ENCODE measurements at places on chromosomes 6 and 20. TPM values are rescaled to one million over a fixed set of nuclear protein-coding genes. Genes with fewer than 3 reads are reported as not detected.

TTPAL gene
- polyA plus RNA-seq = 5.0 TPM

PERP gene
- polyA plus RNA-seq = 0.46 TPM

TCP11 gene
- polyA plus RNA-seq = not detected

SYTL3 gene
- 56.5 TPM for polyA plus RNA-seq

FOXF2 gene
- not detected for polyA plus RNA-seq

MRAP2 gene
- polyA plus RNA-seq = not detected

UQCC2 gene
- 37.4 TPM for polyA plus RNA-seq

PGK2 gene
- not detected for polyA plus RNA-seq

POLR1C gene
- polyA plus RNA-seq = 7.3 TPM

KHDC1 gene
- 7.4 TPM for polyA plus RNA-seq

NFATC2 gene
- 14.5 TPM for polyA plus RNA-seq

ACTL10 gene
- 7.0 TPM for polyA plus RNA-seq

CDH26 gene
- polyA plus RNA-seq = not detected

LGSN gene
- polyA plus RNA-seq = not detected

ADGRG6 gene
- 0.47 TPM for polyA plus RNA-seq

SLC26A8 gene
- polyA plus RNA-seq = not detected

DNA sequence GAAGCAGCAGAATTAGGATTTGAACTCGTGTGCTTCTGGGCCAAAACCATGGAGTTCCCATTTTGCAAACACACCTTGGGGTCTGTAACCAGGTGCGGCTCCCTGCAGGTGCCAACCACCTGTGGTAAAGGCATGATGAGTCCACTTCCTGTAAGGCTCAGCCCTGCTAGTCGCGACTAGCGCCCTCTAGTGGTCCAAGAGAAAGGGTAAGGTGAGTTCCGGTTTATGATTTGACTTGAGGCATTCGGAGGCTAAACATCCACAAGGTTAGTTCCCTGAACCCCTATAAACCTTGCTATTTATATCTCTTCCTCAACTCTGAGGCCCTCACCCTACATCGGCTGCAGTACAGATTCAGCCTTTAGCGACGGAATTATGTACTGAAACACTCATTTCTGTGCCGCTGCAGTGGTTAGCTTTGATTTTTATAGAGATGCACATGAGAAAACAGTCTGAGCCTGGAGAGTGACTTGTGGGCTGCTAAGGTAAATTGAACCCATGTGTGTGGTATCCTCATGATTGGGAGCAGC is 173.4 kb downstream of the PLCB1 start:
- peak overlapping the region; percentile 73 for H3K27ac ChIP-seq
- peaks cover 23% of the 10 kb centered on the region for H3K4me1 ChIP-seq
- DNase-seq = peak; percentile 70
- H3K36me3 ChIP-seq = no peaks in the 10 kb centered on the region

DNA sequence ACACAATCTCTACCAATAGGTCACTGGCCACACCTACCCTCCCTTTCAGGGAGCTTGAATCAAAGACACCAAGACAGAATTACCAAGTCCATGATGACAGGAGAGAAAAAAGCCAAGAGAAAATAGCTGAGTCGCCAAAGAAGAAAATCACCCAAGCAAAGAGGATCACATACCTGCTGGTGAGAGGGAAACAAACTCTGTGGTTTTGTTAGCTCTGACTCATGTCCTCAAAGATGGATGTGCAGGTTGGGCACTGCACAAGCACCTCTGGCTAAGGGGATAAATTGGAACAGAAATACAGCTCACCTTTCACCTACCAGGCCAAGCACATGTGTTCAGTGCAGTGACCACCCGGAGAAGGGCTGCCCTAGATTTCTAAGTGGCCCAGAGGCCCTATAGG is 114.8 kb downstream of the TFAP2A start:
- no peaks in the 10 kb centered on the region for H3K27me3 ChIP-seq
- no peak overlapping the region for H3K4me3 ChIP-seq
- no peaks in the 10 kb centered on the region for H3K4me1 ChIP-seq

GRCh38 chr20:37108676-37109075 is 12.9 kb upstream of the RBL1 start:
- no peak for DNase-seq
- H3K4me3 ChIP-seq = no peak overlapping the region
- H3K36me3 ChIP-seq = no peaks in the 10 kb centered on the region
- no peaks in the 10 kb centered on the region for H3K4me1 ChIP-seq
- H3K27ac ChIP-seq = no peak overlapping the region

- no peaks in the 10 kb centered on the region for H3K4me1 ChIP-seq
- no peaks in the 10 kb centered on the region for H3K27me3 ChIP-seq
- H3K4me3 ChIP-seq = no peak overlapping the region
- H3K36me3 ChIP-seq = no peaks in the 10 kb centered on the region
- H3K27ac ChIP-seq = no peak overlapping the region
These were observed 1371.5 kb downstream of the EPHA7 start for GRCh38 chr6:92047860-92048259.

- H3K36me3 ChIP-seq = no peaks in the 10 kb centered on the region
- H3K27ac ChIP-seq = no peak overlapping the region
- DNase-seq = no peak
- no peaks in the 10 kb centered on the region for H3K4me1 ChIP-seq
- H3K27me3 ChIP-seq = peaks cover 4% of the 10 kb centered on the region
- no peak overlapping the region for H3K4me3 ChIP-seq
These were observed 191.4 kb upstream of the FAM83B start for GRCh38 chr6:54655162-54655561.

DNA sequence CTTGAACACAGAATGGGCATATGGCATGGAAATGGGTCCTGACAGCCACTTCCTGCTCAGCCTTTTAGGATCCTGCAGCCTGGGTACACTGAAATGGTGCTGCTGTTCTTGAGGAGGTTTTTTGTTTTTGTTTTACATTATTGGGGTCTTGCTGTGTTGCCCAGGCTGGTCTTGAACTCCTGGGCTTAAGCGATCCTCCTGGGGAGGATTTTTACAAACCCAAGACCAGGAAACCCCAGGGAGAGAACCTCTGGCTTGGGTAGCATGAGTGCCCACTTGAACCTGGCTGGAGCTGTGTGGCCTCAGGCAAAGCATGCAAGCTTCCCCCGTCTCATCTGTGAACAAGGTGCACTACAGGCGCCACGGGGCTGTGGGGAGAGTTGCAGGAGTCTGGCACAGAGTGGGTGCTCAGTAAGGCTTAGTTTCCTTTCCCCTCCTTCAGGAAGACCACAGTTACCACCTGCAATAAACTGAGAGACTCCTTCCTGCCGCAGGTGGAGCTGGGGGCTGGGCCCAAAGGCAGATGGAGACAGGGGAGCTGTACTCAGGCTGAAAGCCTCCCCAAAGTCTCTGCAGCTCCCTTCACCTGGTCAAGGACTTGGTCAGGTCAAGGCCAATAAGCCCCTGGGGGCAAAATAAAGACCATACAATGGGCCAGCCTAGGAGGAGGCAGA is 1.8 kb downstream of the SLA2 start:
- H3K27me3 ChIP-seq = peaks cover 40% of the 10 kb centered on the region
- peak overlapping the region; percentile 100 for H3K27ac ChIP-seq
- peak overlapping the region; percentile 97 for H3K4me3 ChIP-seq
- peak; percentile 79 for DNase-seq
- peaks cover 14% of the 10 kb centered on the region for H3K36me3 ChIP-seq

DNA sequence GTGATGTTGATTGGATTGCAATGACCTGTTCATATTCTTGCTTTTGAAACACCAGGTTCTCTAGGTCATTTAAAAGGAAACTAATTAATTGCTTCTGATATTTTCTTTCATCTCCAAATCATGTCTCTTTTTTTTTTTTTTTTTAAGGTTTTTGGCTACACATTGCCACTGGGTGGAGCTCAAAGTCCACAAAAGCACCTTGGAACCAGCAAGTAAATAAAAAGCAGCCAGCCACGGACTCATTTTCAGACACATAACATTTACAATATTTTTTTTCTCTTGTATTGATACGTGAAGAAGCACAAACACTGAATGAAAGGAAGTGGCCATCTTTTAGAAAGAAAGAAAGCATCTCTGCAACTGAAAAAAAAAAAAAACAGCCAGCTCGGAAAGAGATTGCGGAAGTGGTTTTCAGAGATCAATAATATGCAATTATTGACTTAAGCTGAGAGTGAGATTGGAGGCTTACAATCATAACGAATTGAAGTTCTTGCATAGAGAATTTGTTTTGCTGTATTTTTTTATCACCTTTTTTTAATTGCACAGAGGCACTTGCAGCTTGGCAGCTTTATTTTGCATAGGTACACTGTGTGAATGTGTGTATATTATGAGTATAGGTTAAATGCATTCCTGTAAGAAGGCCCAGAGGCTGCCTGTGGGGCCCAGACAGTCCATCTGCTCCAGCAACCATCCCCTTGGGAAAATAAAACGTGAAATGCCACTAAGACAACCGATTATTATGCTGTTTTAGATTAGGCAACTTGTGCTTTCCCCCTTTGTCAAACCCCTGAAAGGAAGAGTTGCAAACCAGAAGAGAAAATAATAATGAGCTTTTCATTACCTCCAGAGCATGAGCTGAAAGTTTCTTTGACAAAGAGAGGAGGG is 28.2 kb downstream of the CGA start:
- H3K27ac ChIP-seq = no peak overlapping the region
- peak; percentile 3 for DNase-seq
- H3K36me3 ChIP-seq = no peaks in the 10 kb centered on the region
- peaks cover 5% of the 10 kb centered on the region for H3K27me3 ChIP-seq

GRCh38 chr6:88144637-88145297 is 21.4 kb downstream of the CNR1 start:
- H3K4me3 ChIP-seq = no peak overlapping the region
- DNase-seq = no peak
- no peaks in the 10 kb centered on the region for H3K27me3 ChIP-seq
- no peaks in the 10 kb centered on the region for H3K4me1 ChIP-seq

- peaks cover 3% of the 10 kb centered on the region for H3K36me3 ChIP-seq
- H3K27me3 ChIP-seq = peaks cover 20% of the 10 kb centered on the region
- DNase-seq = no peak
- peaks cover 28% of the 10 kb centered on the region for H3K4me1 ChIP-seq
- peak overlapping the region; percentile 91 for H3K4me3 ChIP-seq
These were observed 778 bp upstream of the LOC128125822 start for GRCh38 chr6:63571361-63572043.

- no peak overlapping the region for H3K27ac ChIP-seq
- H3K4me1 ChIP-seq = peaks cover 29% of the 10 kb centered on the region
- no peaks in the 10 kb centered on the region for H3K36me3 ChIP-seq
- H3K4me3 ChIP-seq = peak overlapping the region; percentile 84
- peaks cover 15% of the 10 kb centered on the region for H3K27me3 ChIP-seq
- no peak for DNase-seq
These were observed 103.8 kb upstream of the BEND6 start for GRCh38 chr6:56851074-56851473.

DNA sequence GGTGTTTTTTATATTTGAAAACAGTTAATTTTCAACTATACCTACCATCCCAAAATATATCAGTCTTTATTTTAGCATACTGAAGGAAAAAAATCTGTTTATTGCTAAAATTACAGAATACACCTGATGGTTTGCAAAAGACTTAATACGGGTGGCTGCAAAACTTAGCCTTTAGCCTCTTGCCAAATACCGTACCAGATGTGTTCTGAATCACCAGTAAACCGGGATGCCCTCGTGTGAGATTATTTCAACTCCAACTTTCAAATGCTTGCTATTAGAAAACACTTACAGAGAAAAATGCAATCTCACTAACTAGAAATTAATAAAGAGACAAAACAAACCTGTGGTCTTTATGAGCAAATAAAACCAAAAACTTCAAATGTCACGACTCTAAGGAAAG is 36.0 kb downstream of the REV3L start:
- no peaks in the 10 kb centered on the region for H3K27me3 ChIP-seq
- peaks cover 5% of the 10 kb centered on the region for H3K4me1 ChIP-seq
- H3K4me3 ChIP-seq = no peak overlapping the region
- no peak for DNase-seq
- no peak overlapping the region for H3K27ac ChIP-seq

- no peak overlapping the region for H3K4me3 ChIP-seq
- DNase-seq = no peak
- H3K36me3 ChIP-seq = peaks cover 26% of the 10 kb centered on the region
- H3K4me1 ChIP-seq = peaks cover 9% of the 10 kb centered on the region
- no peaks in the 10 kb centered on the region for H3K27me3 ChIP-seq
- no peak overlapping the region for H3K27ac ChIP-seq
These were observed 228.9 kb downstream of the RNGTT start for GRCh38 chr6:88734544-88734943.

DNA sequence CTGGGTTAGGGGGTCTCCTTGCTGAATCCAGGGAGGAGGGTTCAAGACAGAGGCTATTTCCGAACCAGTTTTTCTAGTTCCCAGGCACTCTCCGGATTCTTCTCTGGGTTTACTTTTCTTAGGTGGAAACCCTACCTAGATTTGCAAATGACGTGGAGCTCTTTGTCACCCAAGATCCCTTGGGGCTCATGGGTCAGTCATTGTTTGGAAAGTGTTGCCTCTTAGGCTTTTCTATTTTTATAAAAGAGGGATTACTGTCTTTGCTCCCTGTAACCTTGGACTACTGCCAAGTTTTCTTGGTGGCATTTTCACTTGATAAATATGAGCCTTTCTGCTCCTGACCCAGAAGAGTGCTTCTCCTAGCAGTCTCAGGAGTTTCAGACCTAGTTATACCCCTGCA is 33.6 kb downstream of the FAM209B start:
- H3K4me1 ChIP-seq = no peaks in the 10 kb centered on the region
- H3K36me3 ChIP-seq = no peaks in the 10 kb centered on the region
- no peak for DNase-seq
- no peak overlapping the region for H3K4me3 ChIP-seq

- H3K27ac ChIP-seq = no peak overlapping the region
- no peaks in the 10 kb centered on the region for H3K4me1 ChIP-seq
- no peaks in the 10 kb centered on the region for H3K36me3 ChIP-seq
- H3K27me3 ChIP-seq = peaks cover 2% of the 10 kb centered on the region
These were observed 110.4 kb downstream of the BANF2 start for GRCh38 chr20:17810062-17810631.

DNA sequence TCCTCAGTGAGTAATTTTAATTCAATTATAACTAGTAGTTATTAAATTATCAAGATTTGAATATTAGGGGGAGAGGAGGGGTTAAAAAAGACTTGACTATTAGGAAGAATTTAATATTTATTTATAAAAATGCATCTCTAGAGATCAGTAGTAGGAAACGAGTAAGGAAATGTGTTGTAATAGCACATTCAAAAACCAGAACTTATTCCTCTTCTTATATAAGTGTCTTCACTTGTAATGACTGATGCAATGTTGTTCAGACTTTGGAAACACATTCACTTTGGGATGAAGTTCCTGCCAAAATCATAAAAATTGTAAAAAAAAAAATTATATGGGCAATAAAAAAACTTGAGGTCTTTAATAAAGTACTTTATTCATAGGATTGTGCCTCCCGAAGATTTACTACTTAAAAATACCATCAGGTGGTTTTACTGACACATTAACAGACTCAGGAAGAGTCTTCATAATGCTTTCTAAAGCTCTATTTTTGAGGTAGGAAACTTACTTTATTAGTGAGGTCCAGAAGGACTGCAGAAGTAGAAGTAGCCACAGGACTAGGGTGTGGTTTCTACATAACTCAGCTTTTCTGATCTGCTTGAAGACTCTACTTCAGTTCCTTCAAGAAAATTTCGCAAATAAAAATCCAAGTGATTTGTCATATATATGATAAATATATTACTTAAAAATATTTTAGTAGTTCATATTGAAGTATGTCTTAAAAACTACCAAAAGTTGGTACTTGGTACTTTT is 59.8 kb downstream of the CCDC170 start:
- no peaks in the 10 kb centered on the region for H3K36me3 ChIP-seq
- H3K4me1 ChIP-seq = peaks cover 8% of the 10 kb centered on the region
- H3K27me3 ChIP-seq = peaks cover 7% of the 10 kb centered on the region
- no peak overlapping the region for H3K4me3 ChIP-seq
- no peak overlapping the region for H3K27ac ChIP-seq
- DNase-seq = no peak

Measured in immature natural killer cell (primary cell).